ENCODE measurements at places on chromosomes 13 and 19.

GRCh38 chr13:79749984-79750551, 269.1 kb downstream of the NDFIP2 start:
- no peak for DNase-seq

DNA sequence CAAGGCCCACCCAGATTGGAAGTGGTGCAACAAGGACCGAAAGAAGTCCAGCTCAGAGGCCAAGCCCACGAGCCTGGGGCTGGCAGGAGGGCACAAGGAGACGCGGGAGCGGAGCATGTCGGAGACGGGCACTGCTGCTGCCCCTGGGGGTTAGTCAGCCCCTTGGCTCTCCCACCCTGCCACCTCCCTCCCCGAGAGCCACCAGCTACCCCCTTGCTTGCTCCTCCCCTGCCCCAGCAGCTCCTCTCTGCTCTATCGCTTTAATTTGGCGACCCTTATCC, 14.2 kb upstream of the PRR19 start:
- no peak for DNase-seq

DNA sequence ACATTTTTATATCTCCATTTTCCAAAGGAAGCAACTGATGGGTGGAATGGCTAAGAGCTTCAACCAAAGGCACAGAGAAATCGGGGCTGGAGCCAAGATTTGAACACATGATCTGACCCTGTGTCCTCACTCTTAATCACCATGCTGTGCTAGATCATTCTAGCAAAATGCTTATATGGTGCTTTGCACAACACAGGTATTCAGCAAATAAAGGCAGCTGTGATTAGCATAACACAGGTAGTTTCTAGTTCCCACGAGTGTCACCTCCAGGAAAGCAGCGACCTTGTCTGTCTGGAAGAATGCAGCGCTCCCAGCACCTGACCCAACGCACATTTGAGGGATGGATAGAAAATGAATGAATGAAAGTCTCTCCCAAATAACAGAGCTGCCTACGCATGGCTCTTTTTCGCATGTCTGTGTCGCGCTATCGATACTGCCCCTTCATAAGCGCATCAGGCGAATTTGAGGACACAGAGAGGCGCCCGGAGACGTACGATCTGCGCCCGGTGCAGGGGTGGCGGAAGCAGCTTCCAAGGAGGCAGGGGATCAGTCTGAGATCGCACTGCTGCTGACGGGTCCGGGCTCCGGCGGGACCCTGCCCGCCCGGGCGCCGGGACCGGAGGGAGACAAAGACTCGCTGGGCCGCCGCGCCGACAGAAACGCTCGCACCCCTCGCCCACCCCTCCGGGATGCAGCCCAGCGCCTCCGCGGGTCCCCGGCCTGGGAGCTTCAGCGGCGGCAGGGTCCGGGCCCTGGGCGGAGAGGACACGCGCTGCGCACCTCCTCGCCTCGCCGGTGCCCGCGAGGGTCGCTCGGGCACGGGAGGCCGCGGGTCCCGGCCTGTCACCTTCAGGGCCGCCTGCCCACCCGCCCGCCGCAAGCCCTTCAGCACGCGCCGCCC, 609 bp downstream of the EPS15L1 start:
- peak; percentile 40 for DNase-seq

- no peak for DNase-seq
Observed at GRCh38 chr13:96751089-96751488, 243.2 kb downstream of the OXGR1 start.

- DNase-seq, result no peak
Observed at GRCh38 chr13:36801035-36801434, 18.0 kb upstream of the RFXAP start.

GRCh38 chr13:99066219-99066618, 88.4 kb upstream of the DOCK9 start:
- no peak for DNase-seq

- DNase-seq, result no peak
Observed at GRCh38 chr19:58401840-58402421, 6.5 kb downstream of the RNF225 start.

DNA sequence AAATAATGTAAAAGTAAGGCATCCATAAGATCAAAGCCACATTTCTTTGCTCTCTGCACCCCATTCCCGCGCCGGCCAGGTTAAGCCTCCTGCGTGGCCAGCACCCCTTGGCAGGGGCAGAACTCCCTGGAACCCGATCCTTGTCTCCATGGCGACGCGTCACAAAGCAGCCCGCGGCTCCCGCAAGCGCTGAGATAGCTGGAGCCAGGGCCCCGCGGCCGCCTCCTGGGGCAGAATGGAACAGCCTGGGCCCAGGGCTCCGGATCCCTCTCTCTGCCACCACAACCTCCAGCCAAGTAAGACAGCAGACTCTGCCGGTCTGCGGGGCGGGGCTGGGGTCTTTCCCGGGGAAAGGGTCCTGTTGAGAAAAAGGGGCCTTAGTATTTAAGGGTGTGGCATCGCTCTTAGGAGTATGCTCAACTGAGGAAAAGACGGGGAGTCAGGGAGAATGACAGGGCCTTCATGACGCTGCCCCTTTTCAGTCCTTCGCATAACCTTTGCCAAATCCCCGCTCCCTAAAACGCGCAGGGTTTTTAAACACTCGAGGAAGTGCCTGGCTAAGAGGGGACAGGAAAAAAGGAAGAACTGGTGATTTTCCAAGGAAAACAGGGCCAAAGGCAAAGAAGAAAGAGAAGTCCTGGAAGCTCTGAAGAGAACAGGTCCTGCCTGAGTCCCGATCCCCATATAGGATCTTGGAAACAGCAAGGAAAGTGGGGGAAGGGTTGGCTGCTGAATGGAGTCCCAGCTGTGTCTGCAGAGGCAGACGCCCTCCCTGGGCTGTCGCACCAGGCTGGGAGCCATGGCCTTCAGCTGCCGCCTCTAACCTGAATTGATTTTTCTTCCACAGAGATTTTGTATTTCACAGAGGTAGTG, at the start of gene TEX26:
Gene TEX26, plus strand, starts transcription at position 176 of the 873 bp plus-strand sequence. Its CDS starts 60 bp downstream, at position 236.
- DNase-seq, result no peak

DNA sequence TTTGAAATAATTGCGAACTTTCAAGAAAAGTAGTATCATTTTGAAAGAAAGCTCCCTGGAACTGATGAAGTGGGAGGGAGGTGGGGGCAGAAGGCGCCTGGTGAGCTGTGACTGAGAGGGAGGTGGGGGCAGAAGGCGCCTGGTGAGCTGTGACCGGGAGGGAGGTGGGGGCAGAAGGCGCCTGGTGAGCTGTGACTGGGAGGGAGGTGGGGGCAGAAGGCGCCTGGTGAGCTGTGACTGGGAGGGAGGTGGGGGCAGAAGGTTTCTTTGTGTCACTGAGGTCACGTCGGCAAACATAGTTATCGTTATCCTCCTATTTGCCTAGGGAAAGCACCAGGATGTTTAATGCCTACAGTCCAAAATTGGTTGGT, 24.2 kb downstream of the C2CD4C start:
- DNase-seq, result no peak

DNA sequence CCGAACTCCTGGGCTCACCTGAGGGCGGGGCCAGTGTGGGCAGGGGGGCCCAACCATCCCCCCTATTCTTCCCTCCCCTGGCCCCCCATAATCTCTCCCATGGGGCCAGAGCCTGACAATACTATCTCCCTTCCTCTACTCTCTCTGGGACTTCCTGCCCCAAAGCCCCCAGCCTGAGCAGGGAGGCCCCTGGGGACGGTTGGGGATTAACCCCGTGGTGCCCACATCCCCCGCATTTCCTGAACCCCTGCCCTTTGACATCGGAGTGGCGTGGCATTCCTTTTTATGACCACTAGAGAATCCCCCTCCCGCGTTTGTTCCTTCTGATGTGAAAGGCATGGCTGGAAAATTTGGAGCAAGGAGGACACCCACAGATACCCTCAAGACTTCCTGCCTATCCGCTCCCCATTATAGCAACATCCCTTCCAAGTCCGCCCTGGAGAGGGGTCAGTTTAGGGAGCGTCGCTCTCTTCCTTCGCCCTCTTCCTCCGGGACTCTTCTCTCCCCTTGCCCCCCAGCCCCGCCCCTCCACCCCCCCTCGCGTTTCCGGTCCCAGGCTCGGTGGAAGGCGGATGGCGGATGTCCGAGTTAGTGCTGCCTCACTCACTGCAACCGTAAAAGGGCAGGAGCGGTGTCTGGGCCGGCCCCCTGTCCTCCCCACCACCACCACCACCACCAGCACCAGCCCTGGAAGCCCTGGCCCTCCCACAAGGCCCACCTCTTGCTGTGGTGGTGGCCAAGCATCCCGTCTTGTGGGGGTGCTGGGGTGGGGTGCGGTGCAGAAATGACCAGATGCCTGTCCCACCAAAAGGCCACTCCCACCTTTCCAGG, 1.8 kb downstream of the VASP start:
- DNase-seq, result peak; percentile 72

GRCh38 chr13:50161052-50161451, 145.8 kb downstream of the KCNRG start:
- DNase-seq, result no peak

GRCh38 chr13:35866801-35867200, 264.4 kb downstream of the DCLK1 start:
- no peak for DNase-seq

GRCh38 chr19:29129148-29129547, 83.8 kb downstream of the UQCRFS1 start:
- DNase-seq, result no peak

- DNase-seq, result no peak
Observed at GRCh38 chr13:98253526-98253925, 76.5 kb upstream of the RNF113B start.

DNA sequence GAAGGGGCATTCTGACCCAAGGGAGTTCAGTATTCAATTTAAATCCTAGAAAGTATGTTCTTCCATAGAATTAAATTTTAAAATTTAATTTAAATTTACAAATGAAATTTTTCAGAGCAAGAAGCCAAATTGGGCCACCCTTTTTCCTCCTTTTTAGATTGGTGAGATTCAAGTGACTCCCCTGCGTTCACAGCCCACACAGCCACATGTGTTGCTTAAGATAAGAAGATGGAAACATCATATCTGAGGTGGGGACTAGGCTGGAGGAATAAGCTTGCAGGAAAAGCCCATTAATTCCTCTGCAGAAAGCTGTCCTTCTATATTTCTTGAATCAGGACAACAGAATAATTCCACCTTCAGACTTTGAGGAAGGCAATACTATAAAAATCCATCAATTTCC, 392.7 kb upstream of the ZNF507 start:
- no peak for DNase-seq

- no peak for DNase-seq
Observed at GRCh38 chr13:85108356-85108755, 690.9 kb downstream of the SLITRK6 start.

DNA sequence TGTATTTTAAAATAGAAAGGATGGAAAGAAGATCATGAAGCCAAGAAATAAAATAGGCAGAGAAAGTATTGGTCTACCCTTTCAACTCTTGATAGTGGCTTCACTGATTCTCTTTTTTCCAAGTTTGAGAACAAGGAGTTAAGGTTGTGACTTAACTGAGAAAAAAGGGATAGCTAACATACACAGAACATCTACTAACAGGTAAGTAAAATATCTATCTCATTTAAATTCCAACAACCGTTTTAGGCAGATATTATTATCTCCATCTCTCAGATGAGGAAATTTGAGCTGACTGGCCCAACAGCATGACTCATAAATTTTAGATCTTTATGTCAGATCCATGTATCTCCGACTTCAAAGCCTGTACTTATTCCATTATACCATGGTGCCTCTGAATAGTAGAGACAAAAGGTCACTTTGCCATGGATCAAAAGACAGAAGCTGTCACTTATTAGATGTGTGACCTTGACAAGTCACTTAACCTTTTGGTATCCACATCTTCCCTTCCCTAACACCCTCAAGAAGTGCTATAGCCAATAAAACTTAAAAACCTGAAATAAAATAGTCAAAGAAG, 152.1 kb downstream of the DACH1 start:
- DNase-seq, result no peak

- DNase-seq, result no peak
Observed at GRCh38 chr13:21171420-21171819, 4.9 kb downstream of the SKA3 start.

- no peak for DNase-seq
Observed at GRCh38 chr19:6250024-6250615, 29.7 kb downstream of the MLLT1 start.

DNA sequence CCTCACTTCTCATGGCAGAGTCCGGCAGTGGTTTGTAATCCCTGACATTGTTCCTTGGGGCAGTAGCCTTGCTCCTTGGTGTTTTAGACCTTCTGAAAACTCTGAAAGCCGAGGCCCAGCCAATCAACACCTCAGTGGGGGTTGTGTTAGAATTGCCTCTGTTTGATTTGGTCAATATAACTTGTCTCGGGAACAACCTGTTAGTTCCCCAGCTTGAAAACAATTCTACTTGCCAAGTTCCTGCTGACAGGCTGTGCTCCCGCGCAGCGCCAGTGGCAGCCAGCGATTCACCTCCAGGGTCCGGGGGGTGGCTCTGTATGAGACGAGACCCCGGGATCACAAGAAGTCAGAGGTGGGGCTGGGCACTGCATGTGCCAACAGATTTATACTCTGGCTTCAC, 81.4 kb upstream of the MEDAG start:
- DNase-seq, result no peak

DNA sequence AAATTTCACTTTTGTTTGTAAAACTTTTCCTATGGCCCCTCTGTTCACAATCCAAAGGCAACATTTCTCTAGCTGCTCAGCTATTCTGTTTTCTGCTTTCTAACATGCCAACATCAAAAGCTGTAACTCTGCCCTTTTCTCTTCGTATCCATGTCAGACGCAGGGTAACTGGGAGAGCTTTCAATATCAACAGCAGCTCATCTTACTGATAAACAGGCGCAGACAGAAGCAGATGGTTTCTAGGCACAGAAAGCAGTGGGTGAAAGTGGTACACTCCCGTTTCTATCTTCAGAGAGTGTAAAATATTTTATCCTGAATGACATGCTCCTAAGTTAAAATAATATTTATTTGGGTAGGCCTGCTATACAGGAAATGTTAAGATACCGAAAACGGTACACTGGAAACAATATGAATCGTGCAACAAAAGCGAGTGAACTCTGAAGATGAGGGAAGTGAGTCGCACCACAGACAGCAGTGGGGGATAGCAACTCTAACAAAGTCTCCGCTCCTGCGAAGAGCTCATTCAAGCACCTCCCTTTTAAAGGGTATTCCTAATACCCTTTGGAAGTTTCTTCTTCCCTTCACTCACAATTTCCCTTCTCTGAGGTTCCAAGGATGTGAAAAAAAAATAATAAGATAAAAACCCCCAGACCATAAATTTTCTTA, 798.3 kb downstream of the GPC5 start:
- no peak for DNase-seq

- DNase-seq, result no peak
Observed at GRCh38 chr19:40493778-40494177, 27.0 kb downstream of the SPTBN4 start.

GRCh38 chr13:100540621-100541020, 48.0 kb downstream of the GGACT start:
- no peak for DNase-seq

DNA sequence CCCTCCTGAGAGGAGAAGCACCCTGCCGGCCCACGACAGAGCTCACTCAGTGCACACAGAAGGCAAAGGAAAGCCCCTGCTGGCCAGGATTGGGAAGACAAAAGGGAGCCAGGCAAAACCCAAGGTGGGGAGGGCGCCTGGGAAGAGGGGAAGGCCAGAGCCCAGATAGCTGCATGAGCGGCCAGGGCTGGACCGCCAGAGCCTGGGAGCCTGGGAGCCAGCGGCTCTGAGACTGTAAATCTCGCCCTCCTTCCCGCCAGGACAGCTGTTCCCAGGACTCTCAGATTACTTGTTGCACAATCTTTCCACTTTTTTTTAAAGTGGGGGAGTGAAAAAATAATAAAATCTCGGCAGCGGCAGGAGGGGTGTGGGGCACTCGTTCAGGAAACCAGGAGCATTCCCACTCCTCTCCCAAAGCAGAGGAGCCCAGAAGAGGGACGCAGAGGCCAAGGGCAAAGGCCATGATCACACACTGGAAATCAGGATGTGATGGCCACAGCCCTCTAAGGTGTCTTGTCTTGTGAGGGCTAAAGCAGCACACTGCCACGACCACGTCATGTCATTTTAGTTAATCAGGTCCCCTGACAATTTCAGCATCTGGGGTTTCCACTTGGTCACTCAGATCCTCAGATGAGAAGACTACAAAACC, 19.6 kb upstream of the EPHX3 start:
- no peak for DNase-seq

Data from inflammatory macrophage (primary cell).